H7 (cell line): ENCODE measurements at places on chromosomes 4 and X. TPM values are rescaled to one million over a fixed set of nuclear protein-coding genes. Genes with fewer than 3 reads are reported as not detected.

- DNase-seq = no peak
Observed at GRCh38 chrX:72271812-72272211, 5.2 kb downstream of the RPS4X start.

DNA sequence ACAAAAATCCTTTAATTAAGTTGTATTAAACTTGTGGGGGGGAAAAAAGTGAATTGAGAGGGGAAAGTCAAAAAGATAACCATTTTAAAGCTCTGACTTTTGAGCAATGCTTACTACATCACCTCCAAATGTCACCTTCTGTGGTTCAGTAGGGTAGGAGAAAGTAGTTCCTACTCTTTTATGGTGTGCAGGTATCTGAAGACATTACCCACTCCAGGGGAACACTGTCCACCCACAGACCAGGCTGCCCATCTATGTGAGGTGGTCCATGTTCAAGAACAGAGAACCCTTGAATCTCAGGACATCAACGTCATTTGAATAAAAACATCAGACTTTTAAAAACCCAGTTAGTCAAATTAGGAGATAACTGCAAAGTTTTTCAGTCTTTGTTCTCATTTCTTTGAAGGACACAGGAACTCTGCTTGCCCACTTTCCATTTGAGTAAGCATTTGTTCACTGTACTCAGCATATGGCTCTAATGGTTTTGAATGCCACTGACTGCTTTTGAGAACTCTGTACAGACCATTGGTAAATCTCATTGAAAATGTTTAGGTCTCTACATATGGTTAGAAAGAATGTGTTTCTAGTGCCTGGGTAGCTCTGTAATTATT lies 18.4 kb downstream of the NMU start:
- DNase-seq = no peak

GRCh38 chr4:145731028-145731427 lies 51.1 kb downstream of the C4orf51 start:
- no peak for DNase-seq

- DNase-seq = no peak
Observed at GRCh38 chr4:162229670-162230069, 65.9 kb upstream of the FSTL5 start.

GRCh38 chr4:77762531-77762930 lies 56.6 kb downstream of the CNOT6L start:
- DNase-seq = no peak

DNA sequence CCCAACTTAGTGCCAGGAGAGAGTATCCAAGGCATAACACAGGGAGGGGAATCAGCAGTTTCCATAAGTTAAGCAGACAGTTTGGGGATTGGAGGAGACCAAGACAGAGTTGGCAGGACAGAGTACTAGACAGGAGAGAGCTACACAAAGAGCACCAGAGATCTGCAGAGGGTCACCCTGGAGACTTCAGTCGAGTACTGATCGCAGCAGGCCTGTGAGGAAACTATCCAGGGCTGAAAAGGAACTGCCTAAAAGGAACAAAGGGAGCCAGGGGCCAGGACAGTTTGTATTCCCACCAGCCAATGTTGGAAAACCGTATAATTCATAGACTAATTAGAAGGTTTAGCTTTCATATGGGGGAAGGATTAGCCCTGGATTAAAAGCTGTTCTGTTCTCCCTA lies 80.6 kb upstream of the ENPP6 start:
- no peak for DNase-seq

- no peak for DNase-seq
Observed at GRCh38 chrX:14398725-14399124, 130.6 kb upstream of the GLRA2 start.

- DNase-seq = no peak
Observed at GRCh38 chr4:185950891-185951290, 118.1 kb upstream of the TLR3 start.

- no peak for DNase-seq
Observed at GRCh38 chr4:53511014-53511413, 80.3 kb downstream of the LNX1 start.

- no peak for DNase-seq
Observed at GRCh38 chr4:80271801-80272200, 5.3 kb downstream of the FGF5 start.

The HTN3 gene
- not detected in 2 replicates for total RNA-seq

The ARMCX1 gene
- 27.0 and 33.0 TPM in 2 replicates for total RNA-seq

The MAGEA9B gene
- total RNA-seq = not detected in 2 replicates

The PRDX4 gene
- 474 and 507 TPM in 2 replicates for total RNA-seq

The RAP1GDS1 gene
- 37.2 and 53.0 TPM in 2 replicates for total RNA-seq

The NWD2 gene
- 0.03 TPM in 1 of 2 replicates, not detected in the other for total RNA-seq

The PCDH7 gene
- total RNA-seq = 3.7 and 8.2 TPM in 2 replicates

The SPATA4 gene
- total RNA-seq = not detected in 2 replicates

The SLITRK2 gene
- 0.37 and 0.83 TPM in 2 replicates for total RNA-seq

The PDZD4 gene
- 73.0 and 76.3 TPM in 2 replicates for total RNA-seq
